ENCODE measurements at places on chromosomes 4 and X.

GRCh38 chrX:21153503-21153902 is 220.7 kb upstream of the CNKSR2 start:
- DNase-seq = no peak

- DNase-seq = no peak
Observed at GRCh38 chr4:25297528-25298242, 14.9 kb upstream of the ZCCHC4 start.

DNA sequence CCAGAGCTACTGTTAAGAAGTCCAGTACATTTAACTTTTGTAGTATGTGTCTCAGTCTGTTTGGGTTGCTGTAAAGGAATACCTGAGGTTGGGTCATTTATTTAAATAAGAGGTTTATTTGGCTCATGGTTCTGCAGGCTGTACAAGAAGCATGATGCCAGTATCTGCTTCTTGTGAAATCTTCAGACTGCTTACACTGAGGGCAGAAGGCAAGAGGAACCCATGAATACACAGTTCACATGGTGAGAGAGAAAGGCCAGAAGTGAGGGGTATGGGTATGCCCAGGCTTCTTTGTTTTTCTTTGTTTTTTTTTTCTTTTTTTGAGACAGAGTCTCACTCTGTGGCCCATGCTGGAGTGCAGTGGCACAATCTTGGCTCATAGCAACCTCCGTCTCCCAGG is 6.0 kb upstream of the CISD2 start:
- DNase-seq = no peak

DNA sequence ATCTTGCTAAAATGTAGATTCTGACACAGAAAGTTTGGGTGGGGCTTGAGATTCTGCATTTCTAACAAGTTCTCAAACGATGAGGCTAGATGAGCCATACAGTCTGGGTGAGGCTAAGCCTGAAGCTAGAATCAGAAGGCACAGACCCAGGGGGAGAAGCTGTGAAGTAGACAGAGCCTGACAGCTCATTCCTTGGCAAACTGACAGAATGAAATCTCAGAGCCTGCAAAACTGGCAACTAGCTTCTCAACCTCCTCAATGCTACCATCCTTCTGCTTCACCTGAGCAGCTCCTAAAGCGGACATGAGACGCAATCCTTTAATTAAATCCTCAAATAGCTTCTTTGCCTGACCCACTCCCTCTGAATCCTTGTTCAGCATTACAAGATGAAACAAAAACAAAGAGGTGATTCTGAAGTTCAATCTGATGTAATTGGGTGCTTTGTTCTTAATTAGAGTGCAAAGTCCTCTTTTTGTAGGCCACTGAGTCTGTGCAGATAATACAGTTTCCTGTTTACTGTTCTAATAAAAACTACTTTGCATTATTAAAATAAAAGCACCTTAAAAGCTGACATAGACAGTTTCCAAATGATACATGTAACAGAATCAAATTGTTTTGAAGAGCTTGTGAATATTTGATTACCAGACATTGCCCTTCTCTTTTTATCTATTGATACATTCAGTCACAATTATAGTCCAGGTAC is 71.0 kb upstream of the BMP2K start:
- DNase-seq = no peak

GRCh38 chr4:159352609-159353008 is 249.7 kb downstream of the RAPGEF2 start:
- DNase-seq = no peak

DNA sequence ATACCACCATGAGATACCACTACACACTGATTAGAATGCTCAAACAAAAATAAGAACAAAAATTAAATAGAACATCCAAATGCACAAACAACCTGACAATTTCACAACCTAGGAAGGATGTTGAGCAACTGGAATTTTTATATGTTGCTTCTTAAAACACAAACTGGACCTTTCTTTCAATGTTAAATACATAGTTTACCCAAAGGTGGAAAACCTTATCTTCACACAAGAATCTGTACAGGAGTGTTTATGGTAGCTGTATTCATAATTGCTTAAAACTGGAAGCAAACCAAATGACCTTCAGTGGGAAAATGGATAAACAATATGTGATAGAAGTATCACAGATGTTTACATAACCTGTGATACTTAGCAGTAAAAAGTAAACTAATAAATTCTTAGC is 573.8 kb downstream of the MAGEB5 start:
- DNase-seq = no peak

GRCh38 chr4:8046925-8047541 is 107.4 kb upstream of the AFAP1 start:
- DNase-seq = no peak

GRCh38 chrX:40006106-40007017 is 91.4 kb downstream of the BCOR start:
- peak; percentile 29 for DNase-seq
